Stimulated activated CD8-positive, alpha-beta memory T cell treated with anti-CD3 and anti-CD28 coated beads, Interleukin-12 subunit alpha, Interleukin-12 subunit beta, amount 100 ng/mL, for 4 hours (primary cell): ENCODE measurements at places on chromosomes 1 and 21.

DNA sequence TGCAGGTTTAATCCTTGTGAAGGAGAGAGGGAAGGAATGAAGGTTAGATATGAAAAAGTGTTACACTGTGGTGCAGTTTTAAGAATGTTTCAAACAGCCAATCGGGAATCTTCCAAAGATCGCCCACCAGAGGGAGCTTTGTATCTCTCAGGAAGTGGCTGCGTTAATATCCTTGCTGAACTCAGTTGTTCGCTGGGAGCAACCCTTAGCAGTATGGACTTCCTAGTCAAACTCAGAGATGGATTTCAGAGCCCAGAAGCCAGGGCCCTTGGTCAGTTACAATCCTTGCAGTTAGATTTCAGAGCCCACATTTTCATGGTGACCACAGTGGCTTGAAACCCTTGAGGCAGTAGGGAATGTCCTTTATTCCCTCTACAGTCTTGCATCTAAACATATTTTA, 136.2 kb downstream of the NTNG1 start:
- no peak for DNase-seq

DNA sequence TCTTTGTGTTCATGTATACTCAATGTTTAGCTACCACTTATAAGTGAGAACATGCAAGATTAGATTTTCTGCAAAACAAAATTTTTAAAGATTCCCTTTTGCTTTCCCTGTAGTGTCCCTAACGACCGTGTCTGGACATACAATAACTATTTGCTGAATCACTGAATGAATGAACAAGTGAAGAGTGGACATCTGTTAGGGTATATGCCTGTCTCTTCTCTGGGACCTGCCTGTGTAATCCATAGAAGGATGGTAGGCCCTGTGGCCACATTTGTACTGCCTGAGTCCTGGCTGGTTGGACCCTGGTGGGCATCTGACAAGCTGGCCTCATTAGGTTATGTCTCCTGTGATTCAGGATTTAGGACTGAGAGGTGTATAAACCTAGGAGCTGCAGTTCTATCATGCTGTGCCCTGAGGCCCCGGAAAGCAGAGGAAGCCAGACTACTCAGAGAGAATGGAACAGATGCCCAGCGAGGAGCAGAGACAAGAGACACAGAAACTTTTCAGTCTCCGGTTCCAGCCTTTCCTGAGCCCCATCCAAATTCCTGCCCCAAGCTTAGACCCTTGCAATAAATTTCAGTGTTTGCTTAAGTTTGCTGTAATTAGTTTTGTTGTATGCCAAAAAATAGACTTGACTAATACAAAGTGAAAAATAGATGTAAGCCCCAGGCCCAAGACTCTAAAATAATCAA, 7.5 kb upstream of the NCF2 start:
- no peak for DNase-seq

DNA sequence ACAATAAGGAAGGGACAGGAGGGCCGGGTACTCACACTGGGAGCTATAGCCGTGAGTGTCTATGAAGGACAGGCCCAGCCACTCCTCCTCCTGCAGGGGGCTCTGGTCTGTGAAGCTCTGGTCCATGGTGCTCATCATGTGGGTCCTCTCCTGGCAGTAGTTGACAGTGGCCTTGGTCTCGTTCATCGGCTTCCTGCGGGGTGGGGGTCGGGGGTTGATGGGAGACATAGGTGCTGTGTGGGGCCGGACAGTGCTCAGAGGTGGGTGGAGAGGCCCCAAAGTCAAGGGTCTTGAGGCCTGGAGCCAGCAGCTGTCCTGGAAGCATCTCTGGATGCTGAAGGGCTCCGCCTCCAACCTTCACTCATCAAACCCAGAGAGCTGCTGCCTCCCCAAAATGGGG, 260.4 kb downstream of the PTPRU start:
- DNase-seq = no peak

DNA sequence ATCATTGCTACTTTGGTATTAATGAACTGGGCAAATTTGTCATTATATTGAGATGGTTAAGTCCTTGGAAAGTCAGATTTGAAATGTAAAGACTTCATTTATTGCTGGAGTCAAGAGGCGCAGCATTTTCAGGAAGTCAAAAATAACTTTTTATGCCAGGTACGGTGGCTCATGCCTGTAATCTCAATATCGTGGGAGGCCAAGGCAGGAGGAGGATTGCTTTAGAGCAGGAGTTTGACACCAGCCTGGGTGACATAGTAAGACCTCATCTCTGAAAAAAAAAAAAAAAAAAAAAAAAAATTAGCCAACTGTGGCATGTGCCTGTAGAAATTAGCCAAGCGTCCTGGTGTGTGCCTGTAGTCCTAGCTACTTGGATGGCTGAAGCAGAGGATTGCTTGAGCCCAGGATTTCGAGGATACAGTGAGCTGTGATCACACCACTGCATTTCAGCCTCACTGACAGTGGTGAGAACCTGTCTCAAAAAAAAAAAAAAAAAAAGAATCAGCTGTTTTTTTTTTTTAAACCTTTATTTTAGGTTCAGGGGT, 5.5 kb downstream of the HIPK1 start:
- no peak for DNase-seq

DNA sequence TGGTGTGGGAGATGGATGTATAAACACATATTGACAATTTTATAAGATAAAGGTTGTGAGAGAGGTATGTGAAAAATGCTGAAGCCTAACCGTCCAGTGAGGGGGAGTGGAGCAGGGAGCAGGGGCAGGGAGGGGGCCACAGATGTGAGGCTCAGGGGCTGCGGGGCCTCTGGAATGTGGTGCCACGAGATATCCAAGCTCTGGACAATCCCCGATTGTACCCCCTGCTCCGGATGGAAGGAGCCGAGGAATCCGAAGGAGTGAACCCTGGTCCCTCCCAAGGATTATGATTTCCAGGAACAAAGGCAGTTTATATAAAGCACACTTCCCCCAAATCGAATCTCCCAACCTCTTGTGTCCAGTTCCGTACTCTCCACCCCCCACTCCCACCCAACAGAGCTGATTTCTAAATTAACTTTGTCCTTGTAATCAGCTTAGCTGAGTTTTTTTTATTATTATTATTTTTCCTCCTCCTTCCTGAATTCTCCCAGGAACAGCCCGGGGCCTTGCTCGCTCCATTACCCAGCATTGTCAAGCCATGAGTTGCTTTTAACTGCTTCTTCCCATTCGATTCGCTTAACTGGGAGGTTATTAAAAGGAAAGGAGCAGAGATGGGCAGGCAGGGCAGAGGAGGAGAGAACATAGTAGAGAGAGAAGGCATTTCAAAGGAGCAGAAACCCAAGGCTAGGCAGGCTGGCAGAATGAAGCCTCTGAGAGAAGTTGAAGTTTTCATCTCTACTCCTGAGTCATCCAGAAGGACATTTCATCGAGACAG, 9.4 kb downstream of the KIRREL1 start:
- DNase-seq = no peak

DNA sequence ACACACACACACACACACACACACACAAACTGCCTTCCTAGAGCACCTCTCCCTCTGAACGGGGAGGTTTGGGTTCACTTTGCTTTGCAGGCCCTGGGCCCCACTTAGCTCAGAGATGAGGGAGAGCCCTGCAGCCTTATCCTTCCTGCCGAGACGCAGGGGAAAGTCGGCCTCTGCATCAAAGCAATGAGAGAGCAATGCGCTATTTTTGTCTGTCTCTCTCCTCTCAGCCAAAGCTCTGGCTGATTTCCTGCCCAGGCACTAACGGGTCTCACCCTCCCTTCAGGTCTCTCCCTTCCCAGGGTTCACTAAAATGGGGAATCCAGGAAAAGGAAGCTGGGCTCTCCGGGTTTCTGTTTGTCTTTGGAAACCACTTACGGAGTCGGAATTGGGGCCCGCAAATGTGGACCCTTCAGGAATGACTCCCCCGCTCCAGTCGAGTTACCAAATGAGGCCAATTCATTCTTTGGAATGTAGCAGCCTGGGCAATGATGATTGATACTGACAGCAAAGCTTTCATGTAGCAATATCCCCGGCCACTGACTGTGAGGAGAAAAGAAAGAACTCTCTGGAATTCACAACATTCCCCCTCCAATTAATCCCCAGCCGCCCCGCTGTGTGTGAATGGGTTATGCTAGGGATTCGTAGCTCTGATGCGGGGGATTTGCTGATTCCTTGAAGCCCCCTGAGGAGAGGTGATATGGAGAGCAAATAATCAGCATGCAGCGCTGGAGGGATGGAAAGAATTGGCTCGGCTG, 61.5 kb upstream of the WLS start:
- DNase-seq = no peak

DNA sequence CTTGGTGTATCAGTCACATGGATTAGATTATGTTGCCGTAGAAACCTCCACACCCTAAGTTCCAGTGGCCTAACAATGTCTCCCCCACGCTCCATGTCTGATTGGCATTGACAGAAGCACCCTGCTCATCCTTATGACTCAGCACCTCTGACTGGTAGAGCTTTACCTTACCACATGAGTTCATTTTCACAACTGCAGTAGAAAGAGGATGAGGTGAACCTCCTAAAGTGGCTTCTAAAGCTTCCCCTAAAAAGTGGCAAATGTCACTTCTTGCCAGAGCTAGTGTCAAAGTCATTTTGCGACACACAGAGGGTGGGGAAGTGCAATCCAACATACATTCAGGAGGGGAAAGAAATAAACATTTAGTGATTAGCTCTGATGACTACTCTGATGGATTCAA, 30.6 kb upstream of the LYPD8 start:
- DNase-seq = no peak

DNA sequence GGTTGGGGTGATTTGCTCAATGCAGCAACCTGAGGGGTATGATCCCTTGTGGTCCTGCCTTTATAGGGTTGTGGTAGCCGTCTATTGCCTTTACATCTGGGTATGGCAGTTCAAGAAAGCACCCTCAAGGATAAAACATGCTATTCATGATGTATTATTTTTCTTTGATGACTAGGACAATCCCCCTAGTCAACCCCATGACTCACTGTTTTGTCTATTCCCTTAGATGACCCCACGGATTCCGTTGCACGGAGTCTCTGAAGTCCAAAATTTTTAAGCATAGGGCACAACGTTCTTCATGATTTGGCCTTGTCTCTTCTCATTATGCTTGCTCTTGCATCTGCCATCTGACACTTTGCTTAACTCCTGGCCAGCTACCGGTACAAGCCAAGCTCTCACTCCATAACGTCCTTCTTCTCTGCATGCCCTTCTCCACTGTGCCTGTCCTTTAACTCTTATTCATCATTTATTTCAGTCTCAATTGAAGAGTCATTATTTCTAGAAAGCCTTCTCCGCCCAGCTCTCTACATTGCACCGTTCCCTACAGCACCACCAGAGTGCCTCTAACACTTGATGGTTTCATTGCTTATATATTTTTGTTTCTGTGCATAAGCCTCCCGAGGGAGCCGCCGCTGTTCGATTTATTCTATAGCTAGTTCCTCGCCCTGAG, 838 bp upstream of the DISP1 start:
- no peak for DNase-seq

GRCh38 chr1:89912073-89912472, 82.8 kb upstream of the ZNF326 start:
- DNase-seq = no peak

- no peak for DNase-seq
Observed at GRCh38 chr1:64598100-64598571, 128.2 kb downstream of the CACHD1 start.

DNA sequence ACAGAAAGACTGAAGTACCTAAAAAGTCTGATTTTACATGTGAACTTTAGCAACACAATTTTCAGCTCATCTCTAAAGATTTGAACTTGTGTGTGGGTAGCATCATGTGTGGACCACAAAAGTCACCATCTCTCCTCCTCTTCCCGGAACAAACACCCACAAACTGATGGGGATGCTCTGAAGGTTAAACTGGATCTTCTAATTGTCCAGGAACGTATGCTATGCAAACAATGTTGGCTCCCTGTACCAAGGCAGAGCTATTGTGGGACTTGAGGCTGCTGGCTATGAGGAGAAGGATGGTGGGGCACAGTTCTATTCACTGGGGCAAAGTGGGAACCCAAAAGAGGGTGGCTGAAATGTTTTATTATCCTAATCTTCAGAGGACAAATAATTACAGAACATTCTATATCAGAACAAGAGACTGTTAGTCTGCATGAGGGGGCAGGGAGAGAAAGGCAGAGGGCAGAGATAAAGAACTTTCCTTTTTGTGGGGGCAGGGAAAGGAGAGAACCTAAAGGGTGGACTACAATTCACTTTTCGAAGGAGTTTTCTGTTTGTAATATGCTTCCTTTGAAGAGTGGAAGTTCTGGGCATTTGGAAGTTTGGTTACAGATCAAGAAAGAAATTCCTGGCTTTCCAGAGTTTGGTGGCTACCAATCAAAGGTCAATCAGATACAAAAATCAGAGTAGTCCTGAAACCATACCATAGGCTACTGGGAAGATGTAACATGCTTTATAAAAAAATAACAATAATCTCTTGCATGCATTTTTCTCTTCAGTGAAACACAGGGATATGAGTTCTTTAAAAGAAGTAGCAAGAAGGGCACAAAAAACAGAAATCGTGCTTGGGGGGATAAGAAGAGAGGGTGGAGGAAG, 62.9 kb downstream of the GADD45A start:
- DNase-seq = no peak

DNA sequence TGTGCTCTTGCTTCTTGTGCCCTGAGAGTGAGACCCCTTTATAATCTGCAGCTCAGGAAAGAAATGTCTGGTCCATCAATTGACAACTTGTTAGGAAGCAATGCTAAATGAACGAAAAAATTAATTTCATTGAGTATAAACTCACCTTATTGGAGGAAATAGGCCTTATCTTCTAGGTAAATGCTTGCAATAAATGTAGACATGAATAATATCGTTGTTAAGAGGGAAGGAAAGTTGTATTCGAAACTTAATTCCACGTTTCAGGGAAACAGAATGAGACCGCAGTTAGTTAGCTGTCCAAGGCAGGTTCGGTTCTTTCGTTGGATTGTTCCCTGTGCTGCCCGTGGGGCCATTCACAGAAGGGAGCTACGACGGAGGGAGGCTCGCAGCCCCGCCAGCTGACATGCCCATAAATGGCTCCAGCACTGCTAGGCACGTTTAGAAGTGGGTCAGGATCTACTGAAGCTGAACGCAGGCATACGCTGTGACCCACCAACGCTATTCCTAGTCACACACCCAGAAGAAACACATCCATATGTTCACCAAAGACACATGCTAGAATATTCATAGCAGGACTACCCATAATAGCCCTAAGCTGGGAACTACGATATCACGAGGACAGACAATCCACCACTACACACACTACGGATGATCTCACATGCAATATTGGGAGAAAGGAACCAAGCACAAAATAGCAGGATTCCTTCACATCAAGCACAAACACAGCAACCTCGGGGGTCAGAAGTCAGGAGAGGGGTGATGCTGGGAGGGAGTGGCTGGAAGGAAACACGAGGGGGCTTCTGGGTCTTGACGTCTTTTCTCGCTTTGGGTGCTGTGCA, 56.2 kb upstream of the LBR start:
- DNase-seq = no peak

DNA sequence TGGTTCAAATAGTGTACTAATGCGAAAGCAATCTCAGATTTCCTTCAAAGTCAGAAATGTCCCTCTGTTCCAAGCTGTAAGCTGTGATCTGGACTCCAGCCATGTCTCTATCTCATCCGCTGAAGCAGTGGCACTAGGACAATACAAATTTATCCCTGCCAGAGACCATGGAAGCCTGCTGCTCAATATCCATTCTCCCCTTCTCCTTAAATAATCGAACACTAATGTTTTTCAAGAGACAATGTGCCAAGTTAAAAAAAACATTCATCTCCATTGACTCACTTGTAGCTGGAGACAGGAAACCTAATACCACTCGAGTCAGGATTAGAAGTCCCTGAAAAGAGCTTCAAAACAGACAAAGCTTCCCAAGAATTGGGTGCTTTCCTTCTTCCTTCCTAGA, 38.5 kb upstream of the PGBD5 start:
- no peak for DNase-seq
